ENCODE measurements at places on chromosomes 1 and 21.

GRCh38 chr1:159282118-159282517 lies 20.0 kb upstream of the FCER1A start:
- DNase-seq = no peak

DNA sequence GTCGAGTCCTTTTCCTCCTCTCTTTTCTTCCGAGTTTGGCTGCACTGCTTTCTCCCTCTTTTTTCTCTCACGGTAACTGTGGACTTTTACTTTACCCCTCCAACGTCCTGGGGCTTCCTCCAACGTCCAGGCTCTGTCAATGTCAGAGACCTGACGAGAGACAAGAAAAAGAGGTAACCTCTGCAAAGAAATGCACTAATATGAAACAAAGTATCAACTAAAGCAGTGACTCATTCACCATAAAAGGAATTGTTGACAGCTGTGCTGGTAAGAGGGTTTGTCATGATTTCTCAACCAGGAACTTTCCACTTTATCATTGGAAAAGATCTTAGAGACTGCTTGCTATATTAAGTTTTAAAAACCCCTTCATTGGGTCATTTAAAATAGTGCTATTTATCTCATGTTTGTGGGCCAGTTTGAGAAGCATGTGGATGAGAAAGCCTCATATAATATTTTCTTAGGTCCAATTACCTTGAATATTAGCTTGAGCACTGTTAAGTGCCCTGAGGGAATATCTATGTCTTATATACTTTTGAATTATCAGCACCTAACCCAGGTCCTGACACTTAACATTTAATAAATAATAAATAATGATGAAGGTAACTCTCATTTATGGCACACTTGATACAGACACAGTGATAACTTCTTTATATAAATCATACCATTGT lies at the start of gene GBP2:
Gene GBP2 (minus strand): TSS at position 202 of the 668 bp plus-strand sequence. CDS start 4,148 bp downstream, outside the sequence.
- peak; percentile 34 for DNase-seq

- DNase-seq = no peak
Measured at GRCh38 chr21:43362915-43363314, 64.0 kb downstream of the SIK1 start.

- DNase-seq = no peak
Measured at GRCh38 chr1:166597516-166597915, 241.8 kb upstream of the POGK start.

DNA sequence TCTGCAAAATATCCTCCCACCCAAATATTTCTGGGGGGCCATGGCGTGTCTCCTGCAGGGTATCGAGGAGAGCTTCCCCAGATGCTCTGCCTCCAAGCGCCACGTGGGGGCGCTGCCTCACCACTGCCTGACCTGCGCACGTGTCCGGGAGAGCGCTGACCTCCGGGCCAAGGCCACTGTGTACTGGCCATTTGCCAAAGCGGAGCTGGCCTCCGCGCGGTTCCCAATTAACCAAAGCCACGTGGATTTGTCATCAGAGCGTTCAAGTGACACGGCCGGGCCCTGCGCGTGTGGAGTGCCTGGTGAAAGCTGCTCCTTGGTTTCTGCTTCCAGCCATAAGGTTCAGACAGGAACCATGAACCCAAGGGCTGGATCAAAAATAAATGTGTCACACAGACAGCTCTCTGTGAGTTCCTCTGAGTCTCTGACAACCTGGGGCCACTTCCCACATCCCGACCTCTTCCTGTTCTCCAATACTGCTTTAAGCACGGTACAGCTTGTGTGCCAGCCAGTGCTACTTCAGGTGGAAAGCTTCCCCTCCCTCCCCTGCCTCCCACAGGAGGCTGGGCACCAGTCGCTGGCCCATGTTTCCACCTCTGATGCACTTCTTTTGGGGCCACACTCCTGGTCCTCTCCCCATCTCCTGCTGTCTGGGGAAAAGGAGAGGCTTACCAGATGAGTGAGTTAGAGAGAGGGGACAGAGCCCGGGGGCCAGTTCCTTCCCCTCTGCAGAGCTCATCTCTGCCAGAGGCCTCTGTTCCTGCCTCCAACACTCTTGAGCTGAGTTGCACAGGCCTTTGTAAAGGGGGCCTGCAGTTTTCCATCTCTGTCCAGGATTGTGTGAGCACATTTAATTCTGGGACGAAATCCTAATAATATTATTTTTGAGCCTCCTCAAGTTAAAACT lies 26.1 kb downstream of the ZP4 start:
- peak; percentile 57 for DNase-seq

DNA sequence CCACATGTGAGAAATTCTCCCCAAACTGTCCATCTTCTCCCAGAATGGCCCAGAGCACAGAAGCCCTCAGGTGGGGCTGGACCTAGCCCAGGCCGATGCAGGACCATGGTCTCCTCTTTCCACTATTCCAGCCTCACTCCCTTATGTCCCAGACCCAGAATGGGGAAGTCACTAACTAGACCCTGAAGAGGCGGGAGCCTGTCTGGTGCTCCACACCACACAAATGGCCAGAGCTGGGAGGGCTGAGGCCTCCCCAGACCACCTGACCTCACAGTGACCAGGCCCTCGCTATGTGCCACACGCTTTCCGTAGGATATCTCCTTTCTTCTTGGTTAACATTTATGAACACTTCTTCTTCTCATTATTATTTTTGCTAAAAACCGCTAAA lies 54.9 kb upstream of the EDN2 start:
- no peak for DNase-seq

DNA sequence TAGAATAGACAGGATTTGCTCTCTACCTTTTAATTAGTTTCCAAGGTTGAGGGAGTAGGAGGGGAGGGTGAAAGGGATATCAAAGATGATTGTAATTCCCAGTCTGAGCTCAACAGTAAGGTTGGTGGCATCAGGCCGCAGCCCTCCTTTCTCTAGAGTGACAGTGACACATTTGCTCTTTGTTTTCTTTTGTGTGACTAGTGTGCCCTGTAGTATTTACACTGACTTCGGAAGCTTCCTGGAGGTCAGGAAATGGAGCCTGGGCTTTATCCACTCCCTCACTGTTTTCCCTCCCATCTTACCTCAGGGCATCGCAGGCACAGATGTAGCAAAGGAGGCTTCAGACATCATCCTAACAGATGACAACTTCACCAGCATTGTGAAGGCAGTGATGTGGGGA lies 44.7 kb upstream of the LAX1 start:
- DNase-seq = no peak

GRCh38 chr1:27403931-27404330 lies 11.5 kb downstream of the GPR3 start:
- no peak for DNase-seq

GRCh38 chr1:1758059-1758621 lies 20.1 kb downstream of the NADK start:
- no peak for DNase-seq

- no peak for DNase-seq
Measured at GRCh38 chr1:2866422-2867086, 65.1 kb upstream of the TTC34 start.

DNA sequence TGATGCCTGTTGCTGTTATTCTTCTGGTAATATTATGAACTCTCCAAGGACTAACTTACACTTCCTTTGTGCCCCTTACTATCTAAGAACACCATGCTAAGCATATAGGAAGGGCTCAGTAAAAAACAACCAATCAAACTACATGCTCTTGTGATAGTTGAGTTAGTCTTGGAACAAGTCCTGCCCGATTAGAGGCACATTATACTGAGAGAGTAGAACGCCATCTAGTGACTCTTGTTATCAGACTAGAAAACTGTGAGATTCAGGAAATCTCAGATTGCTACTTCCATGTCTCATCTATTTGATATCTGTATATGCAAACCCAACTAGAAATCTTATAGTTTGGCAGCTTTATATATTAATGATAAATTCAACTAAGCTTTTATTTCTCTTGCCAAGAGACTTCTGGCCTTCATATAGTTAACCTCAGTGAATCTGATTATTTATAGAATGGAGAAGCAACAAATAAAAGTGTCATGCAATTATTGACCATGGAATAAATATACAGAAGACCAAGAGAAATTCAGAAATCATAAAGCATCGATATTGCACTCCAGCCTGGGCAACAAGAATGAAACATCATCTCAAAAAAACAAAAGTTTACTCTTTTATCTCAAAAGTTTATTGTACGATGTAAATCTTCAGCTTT lies 7.8 kb upstream of the SRRM1 start:
- DNase-seq = peak; percentile 40

DNA sequence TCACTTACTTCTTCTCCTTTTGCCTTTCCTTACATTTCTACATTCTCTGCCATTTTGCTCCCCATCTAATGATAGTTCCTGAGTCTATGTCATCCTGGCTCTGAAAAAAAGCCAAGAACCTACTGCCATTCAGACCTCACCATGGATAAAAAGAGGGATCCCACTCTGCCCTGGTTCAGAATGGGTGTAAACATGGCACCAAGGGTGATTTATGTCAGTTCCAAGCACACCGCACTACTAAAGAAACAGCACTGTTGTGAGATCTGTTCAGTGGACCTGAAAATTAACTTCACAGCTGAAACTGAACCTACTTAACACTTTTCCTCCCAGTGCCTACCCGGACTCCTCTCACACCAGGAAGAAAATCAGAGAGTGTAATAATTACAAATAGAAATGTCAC lies 72.3 kb upstream of the NTPCR start:
- DNase-seq = no peak

DNA sequence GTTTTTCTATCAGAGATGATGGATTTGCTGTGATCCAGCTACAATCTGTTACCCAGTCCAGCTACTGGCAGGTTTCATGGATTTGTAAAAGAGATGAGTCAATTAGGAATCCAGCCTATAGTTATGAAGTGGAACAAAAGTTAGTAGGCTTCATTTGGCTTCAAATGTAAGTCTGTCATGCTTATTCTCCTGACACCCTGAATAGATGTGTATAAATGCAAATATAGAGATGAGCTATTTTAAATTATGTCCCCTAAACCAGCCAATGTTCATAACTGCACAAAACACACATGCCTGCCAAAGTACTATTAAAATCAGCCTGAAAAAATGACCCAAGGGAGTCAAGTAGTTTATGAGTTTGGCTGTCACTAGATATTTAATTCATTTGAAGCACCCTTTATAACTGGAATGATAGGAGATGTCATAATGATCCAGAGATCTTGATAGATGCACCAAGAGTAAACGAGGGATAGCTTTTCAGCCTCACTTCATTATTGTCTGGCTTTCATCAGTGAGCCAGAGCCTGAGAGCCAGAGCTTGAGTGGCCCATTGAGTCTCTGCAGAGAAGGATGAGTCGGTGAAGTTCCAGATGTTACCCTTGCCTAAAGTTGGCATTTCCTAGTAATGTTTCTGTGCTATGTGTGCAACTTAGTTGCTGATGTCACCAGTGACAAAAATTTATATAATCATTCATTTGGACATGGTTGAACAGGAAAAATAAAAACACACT lies 11.8 kb upstream of the NTMT2 start:
- DNase-seq = peak; percentile 93

DNA sequence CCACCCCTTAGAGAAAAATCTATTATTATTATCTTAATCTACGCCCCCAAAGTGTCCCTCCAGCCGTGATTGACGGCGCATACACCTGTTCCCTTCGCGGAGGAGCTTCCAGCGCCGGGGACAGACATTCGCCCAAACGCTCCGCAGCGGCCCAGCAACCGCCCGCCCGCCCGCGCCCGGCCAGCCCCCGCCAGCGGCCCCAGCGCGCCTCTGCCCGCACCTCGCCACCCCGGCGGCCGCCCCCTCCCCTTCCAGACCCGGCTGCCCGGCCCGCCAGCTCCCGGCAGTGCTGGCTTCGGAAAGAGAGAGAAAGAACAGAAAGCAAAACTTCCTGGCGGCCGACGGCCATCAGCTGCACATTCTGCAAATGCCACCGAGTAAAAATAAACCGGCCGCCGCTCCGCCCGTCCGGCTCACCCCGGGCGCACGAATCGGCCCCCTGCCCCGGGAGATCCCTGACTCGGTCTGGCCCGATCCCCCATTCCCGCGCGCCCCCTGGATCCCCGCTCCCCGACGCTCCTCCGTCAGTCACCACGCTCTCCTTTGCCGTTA lies 1.6 kb downstream of the CASZ1 start:
- DNase-seq = no peak

- DNase-seq = no peak
Measured at GRCh38 chr1:233112186-233113008, 162.0 kb downstream of the NTPCR start.

DNA sequence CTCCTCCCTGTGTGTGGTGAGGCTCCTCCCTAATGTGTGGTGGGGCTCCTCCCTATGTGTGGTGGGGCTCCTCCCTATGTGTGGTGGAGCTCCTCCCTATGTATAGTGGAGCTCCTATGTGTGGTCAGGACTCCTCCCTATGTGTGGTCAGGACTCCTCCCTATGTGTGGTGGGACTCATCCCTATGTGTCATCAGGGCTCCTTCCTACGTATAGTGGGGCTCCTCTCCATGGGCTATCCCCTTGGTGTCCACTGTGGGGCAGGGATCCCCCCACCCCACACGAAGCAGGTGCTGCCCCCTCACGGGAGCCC lies 29.6 kb downstream of the PRSS38 start:
- DNase-seq = no peak

GRCh38 chr1:6578624-6579373 lies 995 bp upstream of the ZBTB48 start:
- no peak for DNase-seq

GRCh38 chr1:156705321-156705917 lies at the start of gene CRABP2:
CRABP2 (minus strand) TSS chr1:156705583; CDS start chr1:156705446, 137 bp downstream.
- no peak for DNase-seq

GRCh38 chr1:236124965-236125364 lies 17.4 kb upstream of the GPR137B start:
- no peak for DNase-seq

DNA sequence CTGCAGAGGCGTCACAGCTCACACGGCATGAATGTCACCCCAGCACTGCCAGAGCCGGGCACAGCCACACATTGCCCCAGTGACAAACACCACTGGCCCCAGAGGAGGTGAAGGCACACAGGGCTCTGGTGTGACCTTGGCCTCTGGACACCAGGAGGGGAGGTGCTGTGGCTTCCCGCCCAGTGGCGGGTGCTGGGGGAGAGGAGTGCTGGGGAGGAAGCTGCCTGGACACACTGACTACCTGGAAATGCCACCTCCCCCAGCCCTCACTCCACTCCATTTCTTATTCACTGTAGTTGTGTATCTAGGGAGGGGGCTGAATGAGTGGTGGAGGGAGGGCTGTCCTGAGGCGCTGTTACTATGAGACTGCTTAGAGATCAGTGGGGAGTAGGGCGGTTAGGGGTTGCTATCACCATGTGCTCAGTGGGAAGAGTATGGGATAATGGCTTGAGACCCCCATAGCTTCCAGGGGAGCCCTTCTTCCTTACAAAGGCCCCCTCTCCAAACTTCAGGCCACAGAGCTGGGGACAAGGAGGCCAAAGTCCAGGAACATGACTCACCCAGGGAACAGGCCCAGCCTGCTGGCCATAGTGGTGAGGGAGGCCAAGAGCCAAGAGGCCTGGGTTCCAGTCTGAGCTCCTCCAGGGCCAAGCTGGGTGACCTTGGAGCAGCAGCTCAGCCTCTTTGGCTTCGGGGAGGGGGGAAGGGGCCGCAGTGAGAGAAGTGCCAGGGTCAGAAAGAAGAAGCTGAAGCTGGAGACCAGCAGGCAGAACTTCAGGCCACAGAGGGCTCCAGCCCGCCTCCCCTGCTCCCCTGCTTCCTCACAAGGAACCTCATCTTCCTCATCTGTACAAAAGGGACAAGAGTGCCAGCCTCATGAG lies 40.1 kb downstream of the AHDC1 start:
- DNase-seq = no peak

- DNase-seq = peak; percentile 90
Measured at GRCh38 chr1:180534214-180534613, 24.6 kb upstream of the OVAAL start.

GRCh38 chr1:1013105-1013921 lies at the start of gene ISG15:
ISG15 (plus strand) TSS chr1:1013497; CDS start chr1:1013574, 77 bp downstream.
- DNase-seq = peak; percentile 57

All from NCI-H446 (cell line).